Urothelium cell line (cell line): ENCODE measurements at places on chromosomes 12 and 14.

- no peak for DNase-seq
These were observed 112.3 kb downstream of the SLC15A4 start for GRCh38 chr12:128711486-128711885.

DNA sequence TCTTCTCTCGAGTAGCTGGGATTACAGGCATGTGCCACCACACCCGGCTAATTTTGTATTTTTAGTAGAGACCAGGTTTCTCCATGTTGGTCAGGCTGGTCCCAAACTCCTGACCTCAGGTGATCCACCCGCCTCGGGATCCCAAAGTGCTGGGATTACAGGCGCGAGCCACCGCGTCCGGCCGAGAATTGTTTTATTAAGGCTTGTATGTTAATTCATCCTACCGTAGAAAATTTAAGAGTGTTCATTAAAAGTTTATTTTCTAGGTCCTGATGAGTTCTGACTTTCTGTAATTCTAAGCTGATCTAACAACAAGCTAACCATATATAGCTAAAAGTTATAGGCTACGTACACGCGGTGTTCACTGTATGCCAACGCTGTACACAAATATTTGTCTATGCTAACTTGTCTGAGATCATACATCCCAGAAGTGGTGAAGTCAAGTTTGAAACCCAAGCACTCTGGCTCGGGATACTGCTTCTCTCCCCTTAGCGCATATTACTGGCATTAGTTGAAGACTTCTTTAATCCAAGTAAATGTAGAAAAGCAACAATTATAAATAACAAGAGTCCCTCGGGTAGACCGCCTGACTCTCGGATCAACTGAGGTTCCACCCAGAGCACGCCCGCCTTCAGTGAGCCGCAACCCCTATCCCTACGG lies 570 bp upstream of the MRPS35 start:
- DNase-seq, result no peak

DNA sequence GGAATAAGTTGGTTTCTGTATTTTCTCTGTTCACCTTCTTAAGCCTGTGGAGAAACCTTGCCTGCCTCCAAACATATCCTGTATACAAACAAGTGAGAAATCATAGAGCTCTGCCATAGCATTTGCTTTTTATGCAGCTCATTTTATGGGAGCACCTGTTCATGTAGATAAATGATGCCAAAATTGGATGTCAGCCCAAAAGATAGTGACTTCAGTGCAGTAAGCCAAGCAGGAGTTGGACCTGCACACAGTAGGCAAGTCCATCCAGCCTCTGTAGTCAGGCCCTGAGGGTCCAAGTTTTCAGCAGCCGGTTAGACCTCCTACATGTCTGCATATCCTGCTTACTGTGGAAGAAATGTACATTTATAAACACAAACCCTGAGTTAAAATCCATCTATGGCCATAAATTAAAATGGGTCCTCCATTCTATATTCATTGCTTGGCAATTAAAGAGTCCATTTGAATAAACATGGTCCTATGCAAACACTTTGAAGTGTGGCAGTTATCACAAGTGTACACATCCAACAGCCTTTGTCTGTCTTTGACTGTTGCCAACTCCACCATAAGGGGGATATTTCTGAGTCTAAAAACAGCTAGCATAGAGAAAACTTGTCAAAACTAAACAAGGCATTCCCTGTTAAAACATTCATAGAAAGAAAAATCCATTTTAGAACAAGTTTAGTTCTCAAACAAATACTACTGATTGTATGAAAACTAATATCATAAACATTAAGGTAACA lies 847.8 kb downstream of the RPS29 start:
- no peak for DNase-seq

- no peak for DNase-seq
These were observed 88.8 kb upstream of the ATP2B1 start for GRCh38 chr12:89797436-89797835.

- no peak for DNase-seq
These were observed 126.9 kb downstream of the SLC25A47 start for GRCh38 chr14:100450049-100450448.
